Naive thymus-derived CD4-positive, alpha-beta T cell (primary cell): ENCODE measurements at places on chromosomes 16 and 17. TPM values are rescaled to one million over a fixed set of nuclear protein-coding genes. Genes with fewer than 3 reads are reported as not detected.

DNA sequence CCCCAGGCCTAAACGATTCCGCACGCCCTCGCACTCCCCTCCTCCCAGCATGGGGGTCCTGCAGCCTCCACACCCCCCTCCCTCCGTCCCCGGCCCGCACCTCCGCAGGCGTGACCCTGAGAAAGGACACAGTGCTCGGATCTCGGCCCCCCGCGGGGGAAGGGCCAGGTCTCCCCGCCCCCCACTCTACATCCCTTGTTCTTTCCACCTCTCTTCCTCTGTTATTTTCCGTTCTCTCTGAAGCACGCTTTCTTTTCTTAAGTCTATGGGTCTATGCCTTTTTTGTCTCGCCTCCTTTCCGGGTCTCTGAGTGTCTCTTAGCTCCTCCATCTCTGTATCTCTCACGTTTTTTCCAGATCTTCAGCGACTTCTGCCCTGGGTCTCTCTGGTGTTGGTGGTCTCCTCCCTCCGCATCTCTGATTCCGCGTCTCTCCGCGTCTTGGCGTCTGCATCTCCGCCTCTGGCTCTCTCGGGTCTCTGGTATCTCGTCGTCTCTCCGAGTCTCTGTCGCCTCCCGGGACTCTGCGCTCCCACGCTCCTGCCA lies 2.1 kb upstream of the HES7 start:
- no peak for DNase-seq

Gene GNG13
- not detected for total RNA-seq

GRCh38 chr16:26005336-26005735 lies 313.6 kb downstream of the HS3ST4 start:
- no peak for DNase-seq

GRCh38 chr16:88299751-88300462 lies 82.9 kb upstream of the ZNF469 start:
- DNase-seq: no peak

DNA sequence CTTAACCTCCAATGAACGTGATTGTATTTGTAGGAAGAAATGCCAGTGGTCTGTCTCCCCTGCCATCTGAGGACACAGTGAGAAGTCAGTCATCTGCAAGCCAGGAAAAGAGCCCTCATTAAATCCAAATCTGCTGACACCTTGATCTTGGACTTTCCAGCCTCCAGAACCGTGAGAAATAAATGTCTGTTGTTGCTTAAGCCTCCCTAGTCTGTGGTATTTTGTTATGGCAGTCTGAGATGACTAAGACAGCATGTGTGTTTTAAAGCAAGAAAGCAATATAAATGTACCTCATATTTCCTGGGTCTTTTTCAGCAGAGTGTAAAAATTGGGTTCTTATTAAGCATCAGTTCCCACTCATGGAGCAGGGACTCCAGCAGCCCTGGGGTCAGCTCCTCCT lies 177.9 kb upstream of the NLRP1 start:
- DNase-seq: no peak

GRCh38 chr17:48520631-48521079 lies 10.2 kb downstream of the HOXB1 start:
- no peak for DNase-seq

DNA sequence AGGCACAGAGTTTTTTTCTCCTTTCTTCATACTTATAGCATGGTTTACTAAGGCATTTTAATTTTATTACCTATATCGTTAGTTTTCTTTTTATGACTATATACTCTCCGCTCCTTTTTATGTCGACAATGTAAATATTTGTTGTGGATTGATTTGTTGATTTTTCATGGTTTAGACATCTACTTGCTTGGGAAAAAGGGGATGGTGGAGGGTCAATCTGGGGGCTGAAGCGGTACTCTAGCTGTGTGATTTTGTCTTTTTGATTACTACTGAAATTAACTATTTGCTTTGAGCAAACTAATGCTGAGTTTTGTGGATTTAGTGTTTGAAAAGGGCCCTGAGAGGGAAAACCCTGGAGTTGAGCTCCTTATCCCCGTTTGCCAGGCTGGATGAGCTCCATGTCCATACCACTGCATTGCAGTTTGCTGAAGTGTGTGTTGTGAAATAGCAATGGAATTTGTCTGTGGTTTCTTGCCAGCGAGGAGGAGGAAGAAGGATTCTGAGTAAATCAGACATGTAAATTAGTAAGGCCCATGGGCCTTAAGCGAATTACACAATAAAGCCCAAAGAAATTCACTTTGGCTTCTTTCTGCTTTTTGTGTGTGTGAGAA lies 72.0 kb downstream of the FTO start:
- DNase-seq: no peak

- no peak for DNase-seq
These were observed 44.1 kb upstream of the CACNG4 start for GRCh38 chr17:66920435-66920834.

DNA sequence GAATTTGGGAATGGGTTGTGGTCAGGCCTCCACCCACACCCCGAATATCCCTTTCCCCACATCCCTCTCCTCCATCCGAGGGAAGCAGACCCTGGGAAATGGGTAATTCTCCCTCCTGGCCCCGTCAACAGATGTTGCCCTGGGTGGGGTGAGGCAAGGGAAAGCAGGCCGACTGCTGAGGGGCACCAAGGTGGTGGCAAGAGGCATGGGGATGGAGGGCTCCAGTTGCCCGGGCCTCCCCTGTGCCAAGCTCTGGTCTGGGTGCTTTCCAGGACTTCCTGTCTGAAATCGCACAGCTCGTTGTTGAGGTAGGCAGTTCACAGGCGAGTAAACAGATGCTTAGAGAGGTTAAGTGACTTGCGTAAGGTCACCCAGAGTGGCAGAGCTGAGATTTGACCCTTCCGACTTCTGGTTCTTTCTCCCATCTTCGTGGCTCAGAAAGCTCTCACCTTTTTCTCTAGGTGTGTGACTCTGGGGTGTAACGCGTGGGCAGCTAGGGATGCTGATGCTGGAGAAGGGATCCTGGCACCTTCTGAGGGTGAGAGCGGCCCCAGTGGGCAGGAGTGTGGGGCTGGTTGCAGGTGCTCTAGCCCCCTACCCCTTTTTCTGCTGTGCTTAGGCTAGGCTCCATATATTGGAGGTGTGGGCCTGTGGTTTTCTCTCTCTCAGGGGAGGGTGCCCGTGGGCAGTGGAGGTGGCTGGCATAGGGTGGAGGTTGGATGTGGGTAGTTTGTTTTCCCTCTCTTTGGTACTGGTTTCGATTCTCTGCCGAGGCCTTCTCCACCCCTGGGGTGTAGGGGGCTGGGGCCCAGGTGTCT lies 17.2 kb downstream of the RARA start:
- peak; percentile 67 for DNase-seq

Gene KRT25
- not detected for total RNA-seq

- no peak for DNase-seq
These were observed 13.8 kb upstream of the BCAR1 start for GRCh38 chr16:75264999-75265910.
